ENCODE measurements at places on chromosomes 5 and 9.

DNA sequence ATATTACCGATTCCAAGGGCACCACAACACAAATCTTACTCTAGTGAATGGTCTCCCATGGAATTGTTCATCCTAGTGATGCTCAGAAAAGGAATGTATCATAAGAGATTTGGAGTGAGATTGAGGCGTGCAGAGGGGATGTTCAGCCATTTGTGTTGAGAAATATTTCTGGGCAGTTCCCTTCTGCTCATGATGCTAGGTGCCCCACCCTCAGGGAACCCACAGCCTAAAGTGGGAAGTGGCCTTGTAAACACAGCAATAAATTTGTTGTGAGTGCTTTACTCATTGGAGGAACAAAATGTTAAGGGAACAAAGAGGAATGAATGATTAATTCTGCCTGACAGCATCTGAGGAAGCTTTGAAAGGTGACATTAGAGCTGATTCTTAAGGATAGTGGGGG is 129.9 kb downstream of the TLE4 start:
- DNase-seq: peak; percentile 80

GRCh38 chr9:77429928-77430327 is 218.2 kb downstream of the GNA14 start:
- no peak for DNase-seq

DNA sequence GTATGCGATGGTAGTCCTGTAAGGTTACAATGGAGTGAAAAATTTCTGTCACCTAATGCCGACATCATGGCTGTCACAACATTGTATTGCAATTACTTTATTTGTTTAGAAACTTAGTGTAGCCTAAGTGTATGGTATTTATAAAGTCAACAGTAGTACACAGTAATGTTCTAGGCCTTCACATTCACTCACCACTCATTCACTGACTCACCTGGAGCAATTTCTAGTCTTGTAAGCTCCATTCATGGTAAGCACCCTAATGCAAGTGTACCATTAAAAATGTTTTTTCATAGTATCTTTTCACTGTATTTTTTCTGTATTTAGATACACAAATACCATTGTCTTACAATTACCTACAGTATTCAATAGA is 58.5 kb downstream of the ATP10B start:
- no peak for DNase-seq

DNA sequence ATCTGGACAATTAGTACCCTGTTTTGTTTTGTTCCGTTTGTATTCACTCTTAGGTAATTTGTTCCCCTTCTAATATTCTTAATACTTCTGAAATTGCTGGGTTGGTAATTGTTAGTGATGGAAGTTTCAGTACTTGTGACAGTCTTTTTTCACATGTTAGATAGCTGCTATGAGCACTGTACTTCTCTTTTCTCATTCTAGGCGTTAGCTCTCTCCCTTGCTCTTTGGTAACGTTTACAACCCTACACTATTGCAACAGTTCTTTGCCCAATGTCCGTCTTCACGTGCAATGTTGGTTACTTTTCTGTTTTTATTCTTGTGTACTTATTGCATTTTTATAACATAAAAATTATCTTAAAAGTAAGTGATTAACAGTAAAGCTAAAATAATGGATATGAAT is 1509.0 kb downstream of the MAT2B start:
- no peak for DNase-seq

GRCh38 chr5:131239686-131240085 is 24.2 kb upstream of the CDC42SE2 start:
- DNase-seq: no peak

GRCh38 chr5:5340206-5340729 is 82.2 kb upstream of the ICE1 start:
- DNase-seq: no peak

DNA sequence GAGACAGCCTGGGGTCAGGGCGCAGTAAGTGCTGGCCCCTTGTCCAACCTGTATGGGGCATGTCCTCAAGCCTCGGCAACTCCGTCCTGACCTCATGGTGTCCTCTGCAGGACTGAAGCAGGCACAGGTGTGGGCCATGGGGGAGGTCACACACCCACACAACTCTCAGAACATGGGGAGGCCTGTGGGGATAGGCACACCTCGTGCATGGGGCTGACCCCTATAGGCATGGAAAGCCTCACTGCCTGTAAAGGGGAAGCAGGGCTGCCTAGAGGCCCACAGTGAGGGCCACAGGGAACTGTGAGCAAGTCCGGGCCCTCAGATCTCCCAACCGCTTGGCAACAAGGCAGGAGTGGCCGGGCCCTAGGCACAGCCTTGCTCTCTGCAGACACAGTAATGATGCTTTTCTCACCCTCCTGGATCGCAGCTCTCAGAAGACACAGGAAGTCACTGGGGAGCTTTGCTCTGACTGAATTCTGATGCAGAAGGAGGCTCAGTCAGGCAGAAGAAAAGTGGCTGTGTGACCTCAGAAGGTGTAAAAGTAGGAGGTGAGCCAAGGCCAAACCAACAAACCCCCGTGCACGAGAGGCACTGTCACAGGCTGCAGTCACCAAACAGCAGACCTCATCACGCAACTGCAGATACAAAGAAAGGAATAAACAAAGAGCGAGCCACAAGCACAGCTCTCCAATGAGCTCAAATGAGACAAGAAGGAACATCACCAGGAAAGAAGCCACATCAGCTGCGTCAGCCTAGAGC is 5.4 kb downstream of the IPPK start:
- DNase-seq: no peak

DNA sequence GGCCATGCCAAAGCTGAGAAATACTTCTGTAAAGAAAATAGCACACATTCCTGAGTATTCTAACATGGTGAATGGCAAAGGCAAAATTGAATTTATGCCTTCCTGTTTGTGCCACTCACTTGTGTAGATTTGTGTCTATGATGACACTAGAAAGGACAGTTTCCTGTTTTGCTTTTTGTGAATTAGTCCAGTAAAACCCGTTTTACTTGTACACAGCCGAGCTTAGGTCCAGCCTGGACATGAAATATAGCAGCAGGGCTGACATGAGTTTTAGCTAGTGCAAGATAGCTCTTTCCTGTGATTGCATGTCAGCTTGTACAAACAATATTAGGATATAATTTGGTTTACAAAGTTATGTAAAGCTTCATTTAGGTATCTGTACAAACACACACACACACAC is 1891.7 kb upstream of the WWC1 start:
- no peak for DNase-seq

DNA sequence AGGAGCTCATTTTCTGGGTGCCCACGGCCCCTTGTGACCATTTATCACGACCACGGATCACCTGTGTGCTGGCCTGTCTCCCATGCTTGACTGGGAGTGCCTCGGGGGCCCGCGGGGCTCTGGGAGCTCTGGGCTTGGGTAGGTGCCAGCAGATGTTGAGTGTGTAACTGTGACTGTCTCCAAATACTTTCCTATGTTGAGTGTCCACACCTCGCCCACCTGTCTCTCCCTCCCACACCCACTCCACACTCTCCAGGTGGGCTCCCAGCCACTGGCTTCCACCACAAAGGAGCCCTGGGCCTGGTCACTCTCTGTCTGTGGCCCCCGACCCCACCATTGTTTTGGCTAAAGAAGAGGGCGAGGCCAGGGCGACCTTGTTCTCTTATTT is 196.4 kb downstream of the CDK5RAP2 start:
- DNase-seq: no peak

- DNase-seq: no peak
Observed at GRCh38 chr5:64838376-64838775, 69.6 kb downstream of the CWC27 start.

DNA sequence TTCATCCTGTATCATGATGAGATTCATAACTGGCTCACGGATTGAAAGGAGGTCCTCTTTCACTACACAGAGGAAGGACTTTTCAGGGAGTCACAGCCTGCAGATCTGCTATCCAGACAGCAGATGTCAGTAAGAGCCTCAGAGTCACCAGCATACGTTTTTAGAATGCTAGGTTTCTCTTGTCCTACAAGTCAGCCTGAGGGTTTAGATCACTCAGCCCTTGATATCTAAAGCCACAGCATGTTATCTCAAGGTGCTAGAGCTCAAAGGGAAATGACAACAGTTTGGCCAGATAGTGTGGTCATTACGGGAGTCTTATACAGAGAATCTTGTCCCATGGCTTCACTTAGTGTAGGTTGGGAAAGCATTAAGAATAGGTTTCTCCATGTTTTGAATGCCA is 30.9 kb upstream of the SLC46A2 start:
- peak; percentile 70 for DNase-seq

DNA sequence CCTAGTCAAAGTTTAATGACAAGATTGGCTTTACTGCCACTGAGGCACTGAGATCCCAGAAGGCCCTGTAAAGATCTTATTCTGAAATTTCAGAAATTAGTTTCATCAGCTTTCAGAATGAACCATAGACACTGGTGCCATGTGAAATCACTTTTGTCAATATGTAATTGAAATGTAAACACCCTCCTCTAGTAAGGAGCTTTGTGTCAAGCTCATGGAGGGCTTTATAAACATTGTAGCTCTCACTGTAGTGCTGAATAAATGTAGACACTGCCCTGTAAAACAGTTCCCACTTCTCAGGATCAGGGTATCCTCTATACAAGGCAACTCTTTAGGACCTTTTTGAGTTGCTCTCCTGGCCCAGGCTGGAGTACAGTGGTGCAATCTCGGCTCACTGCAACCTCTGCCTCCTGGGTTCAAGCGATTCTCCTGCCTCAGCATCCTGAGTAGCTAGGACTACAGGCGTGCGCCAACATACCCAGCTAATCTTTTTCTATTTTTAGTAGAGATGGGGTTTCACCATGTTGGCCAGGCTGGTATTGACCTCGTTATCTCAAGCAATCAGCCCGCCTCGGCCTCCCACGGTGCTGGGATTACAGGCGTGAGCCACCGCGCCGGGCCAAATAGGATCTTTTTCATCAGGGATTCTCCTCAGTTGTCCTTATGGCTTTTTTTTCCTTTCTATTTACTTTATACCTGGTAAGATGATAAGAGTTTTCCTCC is 1823.9 kb upstream of the CDH9 start:
- DNase-seq: no peak

GRCh38 chr9:85900504-85901201 is 40.3 kb upstream of the NAA35 start:
- peak; percentile 54 for DNase-seq

- no peak for DNase-seq
Observed at GRCh38 chr9:98142182-98142907, 23.3 kb upstream of the TRIM14 start.

GRCh38 chr5:147372191-147372590 is 137.4 kb downstream of the STK32A start:
- DNase-seq: no peak

GRCh38 chr9:87812375-87813118 is 70.1 kb upstream of the SPATA31E1 start:
- DNase-seq: no peak

GRCh38 chr5:122311961-122312590 is at the start of gene SNCAIP:
Gene SNCAIP, plus strand, starts transcription at chr5:122312237. Its CDS starts 78,898 bp downstream, at chr5:122391135.
- DNase-seq: no peak
